ENCODE measurements at places on chromosomes 12 and 14.
A peak's percentile ranks its signal among the peaks of the same experiment; 100 is the strongest.

DNA sequence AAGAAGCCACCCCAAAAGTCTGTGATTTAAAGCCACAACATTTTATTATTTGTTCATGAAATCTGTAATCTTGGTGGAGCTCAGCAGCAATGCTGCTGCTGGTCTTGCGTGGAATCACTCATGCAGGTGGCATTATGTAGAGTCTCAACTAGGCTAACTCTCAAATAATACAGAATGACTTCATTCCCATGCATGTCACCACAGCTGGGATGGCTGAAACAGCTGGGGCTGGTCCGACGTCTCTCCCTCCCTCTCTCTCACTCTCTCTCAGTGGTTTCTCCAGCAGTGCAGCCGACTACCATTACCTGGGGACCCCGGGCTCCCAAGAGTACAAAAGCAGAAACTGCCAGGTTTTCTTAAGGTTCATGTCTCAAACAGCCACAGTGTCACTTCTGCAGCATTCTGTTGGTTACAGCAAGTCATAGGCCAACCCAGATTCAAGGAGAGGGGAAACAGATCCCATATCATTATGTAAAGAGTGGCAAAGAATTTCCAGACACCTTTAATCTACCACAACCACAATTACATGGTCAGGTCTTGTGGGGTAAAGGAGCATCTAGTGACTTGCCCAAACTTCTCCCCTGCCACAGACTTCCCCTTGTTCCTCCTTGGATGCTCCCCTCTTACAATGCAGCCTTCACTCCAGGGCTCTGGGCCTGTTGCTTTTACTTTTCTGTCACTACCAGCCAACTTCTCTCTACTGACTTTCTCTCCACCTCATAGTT is 192.0 kb upstream of the HMGA2 start:
- DNase-seq: no peak

DNA sequence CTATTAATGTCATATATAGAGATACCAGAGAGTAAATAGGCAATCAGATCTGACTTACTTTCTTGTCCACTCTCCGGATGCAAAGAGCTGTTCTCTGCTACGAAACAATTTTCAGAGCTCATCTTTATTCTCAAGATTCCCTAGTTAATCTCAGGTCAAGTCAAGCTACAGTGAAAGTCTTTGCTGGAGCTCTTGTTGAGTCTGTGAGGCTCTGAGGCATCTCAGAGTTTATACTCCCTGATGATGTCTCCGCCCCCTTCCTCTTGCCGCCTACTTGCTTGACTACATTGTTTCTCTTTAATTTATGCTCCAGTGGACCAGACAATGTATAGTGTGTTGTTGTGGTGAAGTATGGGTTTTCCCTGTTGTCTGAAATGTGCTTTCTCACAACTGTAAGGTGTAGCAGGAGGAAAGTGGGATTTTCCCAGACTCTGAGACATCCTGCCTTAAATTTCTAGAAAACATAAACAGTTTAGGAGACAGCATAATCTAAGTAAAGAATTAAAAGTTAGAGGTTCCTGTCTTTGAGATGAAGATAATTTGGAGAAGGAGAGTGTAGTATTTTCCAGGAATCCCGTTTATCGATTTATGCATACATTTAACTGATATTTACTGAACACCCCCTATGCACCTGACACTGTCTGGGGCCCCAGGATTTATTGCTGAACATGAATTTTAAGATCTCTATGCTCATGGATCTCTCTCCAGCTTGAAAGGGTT is at the start of gene CD69:
Gene CD69, minus strand, starts transcription at position 203 of the 720 bp plus-strand sequence. Its CDS starts 81 bp downstream, at position 122.
- peak; percentile 90 for DNase-seq

- no peak for DNase-seq
Observed at GRCh38 chr14:62101189-62101588, 339.0 kb downstream of the SNAPC1 start.

- no peak for DNase-seq
Observed at GRCh38 chr14:31942166-31942841, 134.8 kb upstream of the ARHGAP5 start.

GRCh38 chr12:43009846-43010240 is 420.3 kb upstream of the PRICKLE1 start:
- no peak for DNase-seq

- no peak for DNase-seq
Observed at GRCh38 chr12:20150835-20151422, 217.4 kb upstream of the PDE3A start.

GRCh38 chr12:2288875-2289274 is 236.1 kb downstream of the CACNA1C start:
- no peak for DNase-seq

GRCh38 chr12:68867606-68868005 is 59.6 kb downstream of the MDM2 start:
- DNase-seq: no peak

- DNase-seq: no peak
Observed at GRCh38 chr14:93725002-93725582, 63.2 kb downstream of the PRIMA1 start.

DNA sequence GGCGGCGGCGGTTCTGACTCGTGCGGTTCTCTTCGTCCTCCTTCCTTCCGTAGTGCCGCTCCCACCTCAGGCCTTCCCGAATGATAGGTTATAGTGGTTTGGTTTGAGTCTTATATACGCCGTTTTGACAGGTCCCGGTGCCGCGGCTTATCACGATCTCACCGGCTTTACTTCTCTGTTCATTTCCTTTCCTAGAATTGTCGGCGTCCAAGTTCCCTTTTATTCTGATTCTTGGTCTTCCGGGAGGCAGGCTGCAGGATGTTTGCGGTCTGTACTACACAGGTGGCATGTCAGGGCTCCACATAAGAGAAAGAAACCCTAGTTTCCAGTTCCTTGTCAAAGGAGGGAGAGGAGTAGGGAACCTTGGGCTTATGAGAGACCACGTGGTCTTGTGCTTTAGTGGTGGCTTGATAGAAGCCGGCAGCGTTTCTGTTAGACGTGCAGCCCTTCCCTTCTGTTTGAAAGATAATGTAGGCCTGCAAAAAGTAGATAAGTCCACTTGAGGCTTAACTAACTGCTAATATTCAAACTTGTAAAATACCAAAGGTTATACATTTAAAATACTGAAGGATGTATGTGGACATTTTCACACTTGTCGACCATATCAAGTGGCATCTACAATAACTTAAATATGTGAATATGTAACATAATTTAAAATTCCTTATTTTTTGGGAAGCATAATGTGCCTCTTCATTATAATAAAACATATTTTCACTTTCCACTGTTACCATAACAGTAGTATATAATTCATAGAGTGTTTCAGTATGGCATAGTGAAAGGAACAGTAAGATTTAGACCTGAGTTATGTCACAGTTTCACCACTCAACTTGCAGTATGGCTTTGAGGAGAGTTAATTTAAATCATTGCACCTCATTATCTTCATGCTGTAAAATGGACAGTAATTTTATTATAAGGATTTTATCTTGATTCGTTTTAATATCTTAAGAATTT is 804 bp downstream of the USP15 start:
- no peak for DNase-seq

- no peak for DNase-seq
Observed at GRCh38 chr14:88106377-88106776, 101.4 kb downstream of the GPR65 start.

GRCh38 chr14:57526942-57527341 is 33.3 kb upstream of the CCDC198 start:
- no peak for DNase-seq

GRCh38 chr12:46266869-46267574 is 1.8 kb downstream of the SLC38A1 start:
- peak; percentile 65 for DNase-seq

GRCh38 chr14:70926235-70926830 is 19.1 kb downstream of the PCNX1 start:
- no peak for DNase-seq

DNA sequence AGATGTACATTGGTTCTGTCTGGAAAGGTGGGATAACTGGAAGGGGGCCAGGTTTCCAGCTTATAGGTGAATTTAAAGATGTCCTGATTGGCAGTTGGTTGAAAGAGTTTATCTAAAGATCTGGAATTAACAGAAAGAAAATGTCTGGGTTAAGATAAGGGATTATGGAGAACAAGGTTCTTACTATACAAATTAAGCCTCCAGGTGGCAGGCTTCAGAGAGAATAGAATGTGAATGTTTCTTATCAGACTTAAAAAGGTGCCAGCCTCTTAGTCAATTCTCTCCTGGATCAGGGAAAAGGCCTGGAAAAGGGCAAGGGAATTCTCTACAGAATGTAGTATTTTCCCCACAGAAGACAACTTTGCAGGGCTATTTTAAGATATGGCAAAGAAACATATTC is 53.1 kb downstream of the CNTN1 start:
- no peak for DNase-seq

DNA sequence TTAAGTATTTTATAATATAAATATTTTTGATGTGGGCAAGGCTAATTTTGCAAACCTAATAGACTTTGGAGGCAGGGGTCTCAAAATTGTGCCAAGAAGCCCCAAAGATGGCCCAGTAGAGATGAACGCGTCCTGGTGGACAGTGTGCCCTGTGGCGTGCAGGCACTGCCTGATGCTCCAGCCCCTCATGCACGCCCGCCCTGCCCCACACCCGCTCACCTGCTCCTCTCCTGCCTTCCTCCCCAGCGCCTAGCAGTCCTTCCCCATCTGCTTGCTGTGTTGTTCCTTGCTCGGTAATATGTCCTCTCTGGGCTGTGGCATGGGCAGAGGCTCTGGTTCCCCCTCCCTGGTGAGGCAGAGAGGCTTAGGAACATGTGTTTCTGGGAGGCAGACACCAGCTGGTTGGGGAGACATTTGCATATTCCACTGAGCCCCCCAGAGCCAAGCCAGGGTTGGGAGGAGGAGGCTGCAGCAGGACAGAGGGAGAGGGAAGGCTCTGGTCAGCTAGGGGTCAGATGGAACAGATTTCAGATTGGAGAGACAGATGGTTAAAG is 46.8 kb upstream of the GPATCH2L start:
- no peak for DNase-seq

GRCh38 chr12:66638666-66639065 is 40.2 kb downstream of the GRIP1 start:
- no peak for DNase-seq

GRCh38 chr12:119036878-119037825 is 55.8 kb downstream of the SRRM4 start:
- DNase-seq: no peak

GRCh38 chr12:68113644-68114043 is 45.9 kb downstream of the IFNG start:
- DNase-seq: no peak

- no peak for DNase-seq
Observed at GRCh38 chr14:55430024-55430690, 10.3 kb downstream of the TBPL2 start.

GRCh38 chr12:46071335-46071734 is 81.0 kb upstream of the SCAF11 start:
- DNase-seq: no peak

- DNase-seq: no peak
Observed at GRCh38 chr14:90213099-90213748, 43.1 kb upstream of the PSMC1 start.

GRCh38 chr14:100076133-100076532 is 10.9 kb downstream of the EVL start:
- no peak for DNase-seq

DNA sequence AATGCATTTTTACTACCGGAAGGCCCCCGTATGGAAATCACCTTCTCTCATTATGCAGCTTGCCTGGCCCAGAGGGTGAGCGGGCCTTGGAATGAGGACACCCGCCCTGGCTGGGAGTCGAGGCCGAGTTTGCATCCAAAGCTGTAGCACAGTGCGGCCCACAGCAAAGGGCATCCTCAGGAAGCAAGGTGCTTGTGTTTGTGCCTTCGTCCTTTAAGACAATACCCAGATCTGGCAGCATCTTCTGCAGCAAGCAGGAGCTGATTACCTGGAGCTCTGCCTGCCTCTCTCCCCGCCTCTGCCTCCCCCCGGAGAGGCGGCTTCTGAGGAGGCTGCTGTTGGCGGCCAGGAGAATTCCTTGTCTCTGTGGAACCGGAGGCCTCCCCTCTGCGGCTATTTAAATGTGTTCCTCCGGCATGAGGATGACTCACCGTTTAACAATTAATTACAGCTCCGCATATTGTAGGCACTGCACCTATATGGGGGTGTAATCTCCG is 145.3 kb downstream of the CACNA1C start:
- no peak for DNase-seq

- no peak for DNase-seq
Observed at GRCh38 chr14:39015964-39016577, 87.0 kb downstream of the SEC23A start.

GRCh38 chr14:35879654-35880249 is 53.6 kb downstream of the BRMS1L start:
- no peak for DNase-seq

- DNase-seq: no peak
Observed at GRCh38 chr12:116006141-116006540, 271.4 kb downstream of the MED13L start.

DNA sequence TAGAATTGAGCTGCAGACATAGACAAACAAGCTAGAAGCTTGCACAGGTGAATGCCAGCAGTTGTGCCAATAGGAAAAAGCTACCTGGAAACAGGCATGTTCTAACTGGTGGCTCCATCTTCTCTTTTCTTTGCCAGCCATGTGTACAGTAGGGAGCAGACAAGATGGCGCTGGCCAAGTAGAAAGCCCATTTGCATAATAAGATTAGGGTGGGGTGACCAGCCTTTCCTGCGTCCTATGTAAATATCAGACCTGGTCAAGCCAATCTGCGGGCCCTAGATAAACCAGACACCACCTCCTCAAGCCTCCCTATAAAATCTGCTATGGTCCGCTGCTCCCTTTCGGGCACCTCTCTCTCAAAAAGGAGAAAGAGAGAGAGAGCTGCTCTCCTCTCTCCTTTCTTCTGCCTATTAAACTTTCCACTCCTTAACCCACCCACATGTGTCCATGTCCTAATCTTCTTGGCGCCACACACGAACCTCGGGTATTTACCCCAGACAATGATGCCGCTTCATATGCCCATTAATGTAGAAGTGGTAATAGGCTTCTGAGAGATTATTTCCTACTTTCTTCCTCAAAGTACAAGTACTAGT is 201.0 kb downstream of the SLC25A21 start:
- no peak for DNase-seq

Data from memory B cell (primary cell).